Camera-type eye (tissue), 1 donor: ENCODE measurements at places on chromosomes 3 and 15. TPM values are rescaled to one million over a fixed set of nuclear protein-coding genes. Genes with fewer than 3 reads are reported as not detected.

The DNASE1L3 gene
- 3.5 TPM for total RNA-seq

The UCN2 gene
- total RNA-seq, result 0.33 TPM

The DUOXA2 gene
- total RNA-seq, result not detected

The PIGZ gene
- total RNA-seq, result 7.8 TPM

The SLC27A2 gene
- total RNA-seq, result 10.4 TPM

The PLSCR4 gene
- 46.9 TPM for total RNA-seq

The FOXB1 gene
- total RNA-seq, result not detected
